Diencephalon (tissue), 1 donor: ENCODE measurements at places on chromosomes 2 and 18. TPM values are rescaled to one million over a fixed set of nuclear protein-coding genes. Genes with fewer than 3 reads are reported as not detected.

CCDC85A gene
- 38.1 TPM for total RNA-seq

MSGN1 gene
- not detected for total RNA-seq

SLC16A14 gene
- total RNA-seq = 66.9 TPM

CHAC2 gene
- total RNA-seq = 5.1 TPM

ASPRV1 gene
- 3.0 TPM for total RNA-seq

WDR33 gene
- 84.2 TPM for total RNA-seq

DSG1 gene
- 0.23 TPM for total RNA-seq

RGPD3 gene
- 1.2 TPM for total RNA-seq

TWIST2 gene
- total RNA-seq = 0.23 TPM

KCNS3 gene
- total RNA-seq = 2.8 TPM

NYAP2 gene
- 16.1 TPM for total RNA-seq

HSBP1L1 gene
- total RNA-seq = 3.2 TPM

CCDC148 gene
- total RNA-seq = 26.3 TPM

FAHD2A gene
- 13.6 TPM for total RNA-seq

RRM2 gene
- 14.1 TPM for total RNA-seq

FIGLA gene
- total RNA-seq = not detected

TFCP2L1 gene
- 0.69 TPM for total RNA-seq

STK17B gene
- total RNA-seq = 12.2 TPM

KCNE4 gene
- 2.5 TPM for total RNA-seq

TRABD2A gene
- total RNA-seq = 2.5 TPM

METTL21A gene
- 17.1 TPM for total RNA-seq

RNMT gene
- total RNA-seq = 47.7 TPM

RASGRP3 gene
- total RNA-seq = 14.1 TPM

NEB gene
- 3.2 TPM for total RNA-seq

ANKRD23 gene
- total RNA-seq = 2.1 TPM

SMAD4 gene
- total RNA-seq = 59.1 TPM

TBR1 gene
- 3.9 TPM for total RNA-seq

SPDYA gene
- total RNA-seq = 1.2 TPM

RAPH1 gene
- total RNA-seq = 59.3 TPM

TET3 gene
- total RNA-seq = 18.9 TPM
